ENCODE measurements at places on chromosomes 4 and X.

GRCh38 chrX:23365541-23365940 lies 30.9 kb downstream of the PTCHD1 start:
- no peak for DNase-seq

DNA sequence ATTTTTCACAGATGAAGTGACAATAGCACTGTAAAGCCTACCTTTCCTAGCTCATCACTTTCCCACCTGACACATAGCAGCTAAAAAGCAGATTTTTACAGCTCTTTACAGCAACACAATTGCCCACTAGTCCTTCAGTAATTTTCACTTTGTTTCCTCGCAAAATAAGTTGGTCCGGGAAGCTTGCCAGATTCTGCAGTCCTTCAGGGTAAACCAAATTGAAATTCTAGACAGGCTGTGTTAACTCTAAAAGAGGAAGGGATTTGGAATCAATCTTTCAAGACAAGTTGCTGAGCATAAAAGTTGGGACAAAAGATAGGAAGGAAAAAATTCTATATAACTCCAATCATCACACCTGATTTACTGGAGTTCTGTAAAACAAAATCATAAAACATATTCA lies 8.7 kb downstream of the C1QTNF7 start:
- DNase-seq: no peak

- DNase-seq: peak; percentile 49
These were observed 1.2 kb downstream of the WDR44 start for GRCh38 chrX:118347131-118347530.

DNA sequence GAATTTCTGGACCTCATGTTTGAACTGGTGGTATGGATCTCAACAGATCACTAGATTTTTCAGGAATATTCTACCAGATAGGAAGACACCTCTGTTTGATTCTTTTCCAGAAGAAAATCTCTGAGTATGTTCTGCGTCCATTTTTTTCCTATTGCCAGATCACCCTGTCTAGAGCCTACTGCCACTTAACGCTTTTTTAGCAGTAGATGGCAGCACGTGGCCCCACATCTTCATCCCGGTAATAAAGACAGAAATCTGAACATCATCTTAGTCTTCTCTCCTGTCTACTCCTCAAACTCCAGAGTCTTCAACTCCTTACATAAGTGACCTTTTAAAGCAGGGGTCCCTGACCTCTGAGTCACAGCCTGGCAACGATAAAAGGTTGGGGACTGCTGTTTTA lies 184.7 kb downstream of the TMA16 start:
- no peak for DNase-seq

- DNase-seq: no peak
These were observed 233.5 kb upstream of the GYPA start for GRCh38 chr4:144374065-144374464.

GRCh38 chrX:131763674-131764073 lies 219.8 kb downstream of the OR13H1 start:
- DNase-seq: peak; percentile 77

GRCh38 chr4:66959207-66959606 lies 586.1 kb downstream of the CENPC start:
- DNase-seq: no peak

- DNase-seq: no peak
These were observed 393.4 kb downstream of the PABPC4L start for GRCh38 chr4:133808151-133808550.

GRCh38 chr4:10611673-10612072 lies 72.9 kb downstream of the CLNK start:
- DNase-seq: peak; percentile 73

- DNase-seq: no peak
These were observed 503 bp upstream of the PDE5A start for GRCh38 chr4:119629142-119629471.

DNA sequence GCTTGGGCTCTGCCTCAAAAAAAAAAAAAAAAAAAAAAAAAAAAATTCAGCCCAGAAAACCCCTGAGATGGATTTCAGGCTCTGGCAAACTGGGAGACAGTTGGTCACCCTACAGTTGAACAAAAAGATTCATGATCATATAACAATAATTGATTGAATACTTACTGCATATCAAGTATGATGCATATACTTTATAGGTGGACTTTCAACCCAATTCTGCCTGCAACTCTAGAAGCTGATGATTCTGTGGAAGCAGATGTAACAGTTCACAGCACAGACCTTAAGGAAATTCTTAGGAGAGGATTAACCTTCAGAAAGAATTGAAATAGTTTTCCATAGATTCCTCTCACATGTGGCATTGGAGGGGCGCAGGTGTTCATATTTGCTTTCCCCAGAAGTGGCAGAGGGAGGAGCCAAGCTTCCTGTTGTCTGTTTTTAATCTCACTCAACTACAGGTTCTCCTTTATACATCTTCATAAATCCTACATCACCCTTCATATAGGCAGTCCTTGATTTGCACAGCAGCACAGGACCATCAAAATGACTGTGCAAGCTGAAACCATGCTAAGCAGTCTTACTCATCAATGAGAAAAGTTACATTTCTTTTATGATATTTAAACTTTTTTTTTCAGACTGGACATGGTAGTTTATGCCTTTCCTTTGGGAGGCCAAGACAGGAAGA lies 149.4 kb upstream of the KLF3 start:
- DNase-seq: no peak

DNA sequence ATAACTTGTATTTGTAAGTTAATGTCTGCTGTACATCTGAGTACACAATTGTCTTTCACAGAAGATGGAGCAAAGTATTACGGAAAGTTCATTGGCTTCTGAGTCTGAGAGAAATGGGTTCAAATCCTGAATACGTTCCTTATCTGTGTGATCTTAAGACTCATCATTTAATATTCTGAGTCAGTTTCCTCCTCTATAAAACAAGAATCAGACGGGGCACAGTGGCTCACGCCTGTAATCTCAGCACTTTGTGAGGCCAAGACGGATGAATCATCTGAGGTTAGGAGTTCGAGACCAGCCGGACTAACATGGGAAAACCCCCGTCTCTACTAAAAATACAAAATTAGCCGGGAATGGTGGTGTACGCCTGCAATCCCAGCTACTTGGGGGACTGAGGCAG lies 57.8 kb downstream of the APBB2 start:
- peak; percentile 76 for DNase-seq

DNA sequence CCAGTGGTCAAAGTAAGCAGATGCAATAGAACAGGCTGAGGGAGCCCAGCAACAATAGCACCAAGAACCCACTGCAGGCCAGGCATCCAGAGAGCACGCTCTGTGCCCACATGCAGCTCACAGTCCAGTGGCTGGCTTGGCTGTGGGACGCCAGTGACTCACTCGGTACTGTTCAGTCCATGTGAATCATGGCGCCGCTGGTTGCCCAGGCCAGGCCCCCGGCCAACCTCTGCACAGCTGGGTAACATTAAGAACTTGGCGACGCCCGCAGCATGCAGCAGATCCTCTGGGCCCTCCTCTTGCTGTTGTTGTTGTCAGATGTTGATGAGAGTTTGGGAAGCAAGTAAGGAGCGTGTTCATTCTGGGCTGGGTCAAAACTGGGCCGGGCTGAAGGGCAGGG lies 60.5 kb downstream of the MSX1 start:
- DNase-seq: no peak

DNA sequence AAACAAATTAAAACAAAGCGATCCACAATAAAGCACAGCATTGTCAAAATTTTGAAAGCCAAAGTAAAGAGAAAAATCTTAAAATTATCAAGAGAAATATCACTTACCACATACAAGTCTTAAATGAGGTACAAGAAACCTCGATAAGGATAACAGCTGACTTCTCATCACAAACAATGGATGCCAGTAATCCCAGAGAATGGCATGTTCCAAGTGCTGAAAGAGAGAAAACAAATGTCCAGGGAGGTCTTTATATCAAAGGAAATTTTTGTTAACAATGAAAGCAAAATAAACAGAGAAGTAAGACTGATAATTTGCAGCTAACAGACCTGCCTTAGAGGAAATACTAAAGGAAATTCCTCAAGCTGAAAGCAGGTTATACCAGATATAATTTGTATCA lies 460.4 kb upstream of the HS3ST1 start:
- no peak for DNase-seq

DNA sequence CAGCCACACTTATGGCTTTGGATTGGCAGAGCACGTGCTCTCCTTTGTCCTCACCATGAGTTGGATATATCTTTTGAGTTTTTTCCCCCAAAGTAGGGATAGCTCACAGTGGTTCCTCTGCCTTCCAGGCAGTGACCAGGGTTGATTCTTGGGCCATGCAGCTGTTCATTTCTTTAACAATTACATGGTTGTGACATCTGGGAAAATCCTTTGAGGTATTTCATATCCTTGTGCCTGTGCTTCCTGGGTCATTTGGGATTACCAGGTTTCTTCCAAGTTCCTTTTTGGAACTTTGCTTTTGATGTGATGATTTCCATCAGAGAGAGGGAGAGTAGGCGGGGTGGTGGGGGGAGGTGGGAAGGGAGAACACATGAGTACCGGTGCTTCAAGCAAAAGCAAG lies 15.6 kb downstream of the BCORL1 start:
- DNase-seq: no peak

DNA sequence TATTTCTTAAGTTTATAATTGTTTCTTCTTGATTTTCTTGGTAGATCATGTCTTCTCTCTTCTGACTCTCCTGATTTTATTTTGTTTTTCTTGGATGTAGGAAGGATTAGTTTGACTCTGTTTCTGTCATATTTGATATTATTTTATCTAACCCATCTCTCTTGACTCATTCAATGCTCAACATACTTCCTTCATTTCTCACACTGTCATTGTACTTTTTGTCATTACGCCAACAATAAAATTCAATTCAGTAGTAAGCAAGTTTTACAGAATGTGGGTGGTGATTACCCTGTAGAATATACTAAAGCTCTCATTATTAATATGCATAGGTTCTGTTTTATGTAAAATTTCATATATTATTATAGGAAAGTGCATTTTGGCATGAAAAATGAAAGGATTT lies 1303.0 kb upstream of the AGA start:
- DNase-seq: no peak
